Activated T-helper 1 cell treated with Interleukin-2 at 50 U/mL for 16 hours (primary cell): ENCODE measurements at places on chromosomes 6 and 20.

GRCh38 chr6:20747991-20748390, 213.7 kb downstream of the CDKAL1 start:
- DNase-seq = no peak

DNA sequence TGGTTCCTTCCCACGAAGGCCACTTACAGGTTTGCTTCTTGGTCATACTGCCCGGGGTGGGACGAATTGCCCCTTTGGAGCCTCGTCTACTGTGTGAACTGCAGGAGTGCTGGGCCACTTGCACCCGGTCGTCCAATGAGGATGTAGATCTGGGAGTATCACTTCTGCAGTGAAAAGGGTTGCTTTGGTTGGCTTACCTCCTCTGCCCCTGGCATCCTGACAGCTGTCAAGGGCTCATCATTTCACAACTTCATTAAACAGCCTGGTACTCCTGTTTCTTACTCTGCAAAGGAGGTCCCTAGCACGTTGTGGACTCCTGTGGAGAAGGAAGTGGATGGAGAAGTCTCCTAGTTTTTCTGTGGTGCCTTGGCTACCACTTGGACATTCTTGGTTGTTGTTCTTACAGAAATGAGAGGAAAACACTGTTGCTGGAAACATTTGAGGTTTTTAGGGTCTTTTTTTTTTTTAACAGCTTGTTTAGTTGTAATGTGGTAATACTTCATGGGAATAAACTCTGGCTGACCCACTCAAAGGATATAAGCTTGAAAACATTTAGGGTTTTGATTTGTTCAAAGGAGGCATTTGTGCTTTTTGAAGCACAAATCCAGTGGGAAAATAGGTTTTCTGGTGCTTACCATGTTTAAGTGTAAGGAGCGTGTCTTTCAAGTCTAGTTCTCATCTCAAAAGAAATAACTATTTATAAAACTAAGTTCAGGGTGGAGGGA, 60.7 kb downstream of the AKAP12 start:
- no peak for DNase-seq

DNA sequence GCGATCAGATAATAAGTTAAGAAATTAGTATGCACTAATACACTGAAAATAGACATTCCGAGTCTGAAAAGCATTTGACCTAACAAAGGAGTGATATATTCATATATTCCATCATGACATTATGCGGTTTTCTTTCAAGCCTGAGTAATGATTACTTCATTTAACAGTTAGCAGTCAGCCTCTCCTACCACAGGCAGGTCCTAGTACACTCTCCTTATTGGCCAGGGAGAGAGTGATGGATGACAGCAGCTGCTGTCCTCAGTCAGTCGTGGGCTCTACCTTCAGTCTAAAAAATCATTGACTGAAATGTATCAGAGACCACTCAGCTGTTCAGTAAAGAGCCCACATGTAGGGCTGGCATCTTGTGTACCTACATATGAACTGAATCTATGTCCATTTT, 33.2 kb upstream of the VGLL2 start:
- DNase-seq = no peak

- no peak for DNase-seq
Observed at GRCh38 chr20:51688600-51689244, 79.5 kb downstream of the ATP9A start.

- DNase-seq = no peak
Observed at GRCh38 chr6:167832497-167833395, 6.0 kb downstream of the AFDN start.

DNA sequence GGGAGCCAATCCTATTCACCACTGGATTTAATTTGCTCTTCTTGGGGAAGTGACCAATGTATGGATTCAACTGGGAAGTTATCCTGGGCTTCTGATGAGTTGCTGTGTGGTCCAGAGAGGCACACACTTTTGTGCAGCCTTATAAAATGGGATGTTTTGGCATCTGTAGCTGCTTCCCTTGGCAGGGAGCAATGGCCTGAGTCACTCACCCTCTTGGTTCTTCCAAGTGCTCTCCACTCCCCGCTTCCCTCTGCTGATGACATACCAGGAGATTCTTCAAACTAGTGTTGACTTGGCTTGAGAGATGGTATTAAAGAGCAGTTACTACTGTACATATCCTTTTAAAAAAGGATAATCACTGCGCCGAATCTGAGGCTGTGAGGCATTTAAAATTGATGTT, 105.8 kb downstream of the JARID2 start:
- DNase-seq = no peak
